ENCODE measurements at places on chromosomes 7 and 10.

GRCh38 chr10:13453896-13454295 lies 74.9 kb downstream of the BEND7 start:
- DNase-seq, result no peak

- no peak for DNase-seq
These were observed 38.8 kb upstream of the ZRANB1 start for GRCh38 chr10:124903111-124903510.

DNA sequence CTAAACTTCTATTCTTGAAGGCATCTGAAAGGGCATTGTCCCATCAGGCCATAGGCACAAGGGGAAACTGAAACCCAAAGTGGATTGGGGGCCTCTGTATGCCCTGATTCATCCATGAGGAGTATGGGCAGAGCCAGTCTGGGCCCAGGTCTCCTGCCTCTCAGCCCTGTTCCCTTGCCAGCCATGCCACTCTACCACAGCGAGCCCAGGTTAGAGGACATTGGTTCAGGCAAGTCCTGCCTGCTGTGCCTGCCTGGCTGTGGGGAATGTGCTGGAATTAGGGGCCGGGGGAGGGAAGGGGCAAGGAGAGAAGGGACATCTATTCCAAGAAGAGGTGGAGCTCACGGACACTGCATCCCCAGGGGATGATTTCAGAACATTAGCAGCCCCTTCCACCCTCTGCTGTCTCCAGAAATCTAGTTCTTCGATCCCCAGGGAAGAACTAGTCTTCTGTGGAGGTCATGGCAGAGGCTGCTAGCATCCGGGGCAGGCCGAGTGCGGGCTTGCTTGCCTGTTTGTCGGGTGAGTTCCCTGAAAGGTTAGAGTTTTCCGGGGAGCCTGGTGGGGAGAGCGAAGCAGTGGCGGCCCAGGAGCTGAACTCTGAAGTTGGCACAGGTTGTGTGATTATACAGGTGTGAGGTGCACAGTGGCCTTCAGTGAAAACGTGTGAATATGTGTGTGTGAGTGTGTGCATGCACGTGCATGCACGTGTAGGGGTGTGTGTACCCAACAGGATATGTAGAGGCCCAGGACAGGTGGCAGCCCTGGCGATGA lies 37.8 kb downstream of the TBATA start:
- DNase-seq, result no peak

DNA sequence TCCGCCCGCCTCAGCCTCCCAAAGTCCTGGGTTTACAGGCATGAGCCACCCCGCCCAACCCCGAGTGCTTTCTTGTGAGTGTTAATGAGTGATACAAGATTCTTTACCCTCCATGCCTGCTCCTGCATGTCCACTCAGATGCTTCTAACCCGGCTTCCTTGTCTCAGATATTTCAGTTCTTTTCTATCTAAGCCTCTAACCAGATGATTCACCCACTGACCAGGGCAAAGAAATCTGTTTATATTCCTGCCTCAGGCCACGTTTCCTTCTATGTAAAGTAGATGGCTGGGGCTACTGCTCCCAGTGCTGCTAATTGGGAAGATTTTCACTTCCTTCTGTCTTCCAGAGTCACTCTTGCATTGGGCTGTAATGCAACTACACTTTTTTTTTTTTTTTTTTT lies 395.1 kb upstream of the ANKRD30A start:
- no peak for DNase-seq

DNA sequence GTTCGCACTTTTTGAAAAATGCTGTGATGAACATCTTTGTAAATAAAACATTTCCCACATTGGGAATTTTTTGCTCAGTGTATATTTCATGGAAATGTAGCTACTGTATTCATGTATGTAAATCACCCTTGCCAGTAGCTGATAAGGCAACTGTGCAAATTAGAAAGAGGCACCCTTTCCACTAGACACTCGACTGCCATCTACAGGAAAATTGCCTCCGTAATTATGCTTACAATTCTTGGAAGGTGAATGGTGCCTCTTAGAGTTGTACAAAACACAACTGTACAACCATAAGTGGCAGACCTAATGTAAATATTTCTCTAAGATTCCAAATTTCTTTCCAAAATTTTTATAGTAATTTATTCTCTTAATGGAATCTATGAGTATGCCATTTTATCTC lies 491.7 kb downstream of the CCSER2 start:
- no peak for DNase-seq

- no peak for DNase-seq
These were observed 68.3 kb downstream of the ABRAXAS2 start for GRCh38 chr10:124869941-124870340.

DNA sequence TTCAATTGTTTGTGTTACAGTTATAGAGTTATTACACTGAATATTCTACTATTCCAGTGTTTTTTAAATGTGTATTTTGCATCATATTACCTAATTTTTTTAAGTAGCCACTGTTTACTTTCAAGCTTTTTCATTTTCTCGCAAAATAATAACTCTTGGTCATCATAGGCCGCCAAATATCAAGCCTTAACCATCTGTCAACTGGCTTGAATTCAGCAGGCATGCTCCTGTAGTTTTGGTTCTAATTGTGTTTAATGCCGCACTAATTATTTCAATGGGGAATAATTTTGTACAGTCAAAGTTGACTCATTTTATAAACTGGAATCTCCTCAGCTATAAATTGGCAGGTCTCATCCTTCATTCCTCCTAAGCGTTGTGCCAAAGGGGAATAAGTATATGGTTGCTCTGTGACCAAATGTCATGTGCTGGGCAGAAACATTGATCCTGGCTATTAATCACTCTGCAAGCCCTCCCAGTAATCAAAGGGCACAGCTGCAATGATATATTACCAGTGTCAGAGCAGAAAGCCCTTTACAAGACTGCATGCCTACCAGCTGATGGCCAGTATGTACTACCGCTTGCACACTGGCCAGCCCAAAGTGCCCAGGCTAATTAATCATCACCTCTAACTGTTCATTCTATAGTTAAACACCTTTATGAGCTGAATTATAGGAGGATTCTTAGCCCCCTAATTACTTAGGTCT lies 74.8 kb downstream of the SKAP2 start:
- no peak for DNase-seq

- DNase-seq, result no peak
These were observed 53.0 kb upstream of the BAMBI start for GRCh38 chr10:28624351-28624750.

GRCh38 chr10:26860102-26860442 lies 686 bp downstream of the ABI1 start:
- DNase-seq, result peak; percentile 38

DNA sequence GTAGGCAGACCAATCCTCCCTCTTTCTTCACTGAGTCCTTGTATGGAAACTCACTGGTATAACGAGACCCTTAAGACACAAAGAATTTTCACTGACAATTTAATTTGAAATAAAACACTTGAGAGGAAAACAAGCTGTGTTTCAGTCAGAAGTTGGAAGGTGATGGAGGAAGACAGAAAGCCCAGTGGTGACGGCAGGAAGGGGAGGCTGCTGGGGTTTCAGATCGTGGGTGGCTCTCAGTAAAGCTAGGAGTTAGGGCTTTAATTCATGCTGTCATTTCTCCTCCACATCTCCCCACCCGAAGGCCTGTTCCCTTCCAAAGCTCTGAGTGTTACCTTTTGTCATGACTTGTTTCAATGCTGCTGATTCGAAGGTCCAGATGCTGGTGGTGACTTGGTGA lies 605.2 kb upstream of the DPP6 start:
- no peak for DNase-seq

GRCh38 chr7:29478687-29479240 lies 84.9 kb upstream of the PRR15 start:
- no peak for DNase-seq

GRCh38 chr7:33781796-33782195 lies 123.5 kb upstream of the BMPER start:
- no peak for DNase-seq

- DNase-seq, result no peak
These were observed 69.9 kb downstream of the NKX6-2 start for GRCh38 chr10:132715776-132716680.

GRCh38 chr7:2015251-2015871 lies 217.4 kb downstream of the MAD1L1 start:
- no peak for DNase-seq

DNA sequence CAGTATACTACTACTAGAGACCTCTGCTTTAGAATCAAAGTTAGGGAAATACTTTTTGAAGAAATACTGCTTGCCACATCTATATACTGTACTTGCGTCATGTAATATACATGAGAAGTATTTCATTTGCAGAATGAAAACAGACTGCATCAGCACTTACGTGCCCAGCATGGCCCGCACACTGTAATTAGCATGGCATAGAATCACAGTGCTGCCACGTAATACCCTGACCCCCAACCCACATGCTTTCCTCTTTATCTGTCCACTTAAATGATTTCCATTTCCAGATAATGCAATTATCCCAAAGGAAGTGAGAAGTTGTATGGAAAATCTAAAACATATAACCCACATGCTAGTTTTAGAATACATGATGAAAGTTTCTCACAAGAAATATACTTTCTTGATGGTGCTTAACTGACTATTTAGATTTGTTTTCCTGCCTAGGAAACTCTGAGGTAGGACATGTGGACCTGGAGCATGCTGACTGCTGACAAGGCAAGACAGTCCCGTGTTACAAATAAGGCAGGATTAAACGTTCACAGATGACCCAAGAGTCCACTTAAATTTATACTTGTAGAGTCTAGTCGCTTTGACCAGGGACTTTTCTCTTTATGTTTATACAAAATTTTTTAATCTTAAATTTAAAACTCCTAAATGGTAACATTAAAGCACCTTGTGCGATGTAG lies 12.6 kb downstream of the USP6NL start:
- DNase-seq, result no peak

DNA sequence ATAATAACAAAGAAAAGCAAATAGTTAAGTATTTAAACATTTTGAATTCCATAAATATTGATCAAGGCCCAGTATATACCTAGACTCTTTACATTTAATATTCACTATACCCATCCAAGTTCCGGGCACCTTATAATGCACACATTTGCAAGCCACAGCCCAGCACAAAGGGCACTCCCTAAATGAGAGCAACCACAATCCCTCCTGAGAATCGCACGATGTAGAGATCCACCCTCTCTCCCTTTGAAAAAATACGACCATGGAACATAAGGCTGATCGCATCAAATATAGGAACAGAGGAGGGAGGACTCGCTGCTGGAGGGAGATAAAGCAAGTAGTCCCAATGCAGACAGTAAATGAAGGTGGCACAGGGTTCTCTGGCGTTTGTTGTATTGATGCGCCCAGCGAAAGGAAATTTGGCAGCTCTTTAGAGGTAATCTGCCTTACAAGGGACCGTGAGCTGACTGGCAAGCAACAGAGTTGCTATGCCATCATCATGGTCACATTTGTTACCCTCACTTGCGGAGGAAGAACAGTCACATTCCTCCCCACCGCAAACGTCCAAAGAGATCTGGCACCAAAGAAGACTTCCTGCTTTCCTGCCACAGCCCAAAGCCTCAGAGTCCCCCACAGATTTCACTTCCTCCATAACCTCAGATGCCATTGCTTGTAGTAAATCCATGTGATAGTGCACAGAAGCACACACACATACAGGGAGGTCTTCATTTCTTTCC lies 16.1 kb upstream of the TAS2R40 start:
- DNase-seq, result no peak

- no peak for DNase-seq
These were observed 696 bp downstream of the MALSU1 start for GRCh38 chr7:23299770-23300300.

DNA sequence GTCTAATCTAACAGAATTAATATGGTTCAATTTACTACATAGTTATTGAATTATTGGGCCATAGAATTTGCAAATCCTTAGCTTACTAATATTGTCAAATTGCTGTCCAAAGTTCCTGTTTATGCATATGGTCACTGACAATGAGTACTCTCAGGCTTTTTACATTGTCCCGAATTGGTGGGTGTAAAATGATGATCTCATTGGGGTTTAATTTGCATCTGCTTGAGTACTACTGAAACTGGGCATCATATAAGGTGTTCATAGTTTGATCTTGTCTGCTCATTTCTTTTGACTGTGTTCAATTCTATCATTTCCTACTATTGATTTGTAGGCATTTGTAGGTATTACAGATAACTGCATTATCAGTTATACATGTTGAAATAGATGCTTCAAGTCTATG lies 12.7 kb downstream of the ABCA13 start:
- DNase-seq, result no peak
